ENCODE measurements at places on chromosomes 3 and 15. TPM values are rescaled to one million over a fixed set of nuclear protein-coding genes. Genes with fewer than 3 reads are reported as not detected.

DNA sequence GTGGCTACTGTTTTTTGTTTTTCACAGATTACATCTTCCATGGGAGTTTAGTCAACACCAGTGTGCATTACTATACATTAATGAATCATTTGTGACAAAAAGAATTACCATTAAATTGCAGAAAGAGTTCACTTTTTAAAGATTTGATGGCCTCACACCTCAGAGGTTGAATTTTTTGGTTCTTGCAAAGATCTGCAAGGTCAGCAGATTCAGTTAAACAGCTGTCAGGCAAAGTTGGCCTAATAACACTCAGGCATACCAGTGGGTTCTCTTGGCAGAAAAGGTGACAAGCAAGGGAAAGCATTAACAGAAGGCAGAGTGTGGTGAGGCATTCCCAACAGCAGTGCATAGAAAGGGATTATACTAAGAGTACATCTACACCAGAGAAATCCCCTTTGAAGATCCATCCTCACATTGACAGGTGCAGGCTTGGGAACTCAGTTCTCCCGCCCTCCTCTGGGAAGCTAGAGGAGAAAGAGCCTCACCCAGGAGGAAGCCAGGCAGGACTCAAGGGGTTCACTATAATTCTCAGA is 24.3 kb upstream of the PTX3 start:
- no peak for DNase-seq

DNA sequence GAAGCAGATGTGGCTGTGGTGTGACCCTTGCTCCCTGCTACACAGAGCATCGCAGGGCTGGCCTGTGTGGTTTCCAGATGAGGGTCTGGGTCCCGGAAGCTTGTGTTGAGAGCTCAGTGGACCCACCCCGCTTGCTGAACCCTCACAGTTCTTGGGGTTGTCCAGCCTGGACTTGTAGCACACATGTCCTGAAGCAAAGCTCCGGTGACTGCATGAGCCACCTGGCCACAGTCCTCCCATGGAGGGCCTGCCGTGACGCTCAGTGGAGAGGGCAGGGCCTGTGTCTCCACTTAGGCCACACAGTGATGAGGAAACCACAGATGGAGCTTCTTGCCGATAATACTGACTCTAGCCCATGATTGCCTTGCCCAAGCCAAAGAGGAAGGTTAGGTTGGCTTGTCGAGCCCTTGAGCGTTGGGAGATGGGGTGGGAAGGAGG is 62.6 kb downstream of the RGMA start:
- no peak for DNase-seq

DNA sequence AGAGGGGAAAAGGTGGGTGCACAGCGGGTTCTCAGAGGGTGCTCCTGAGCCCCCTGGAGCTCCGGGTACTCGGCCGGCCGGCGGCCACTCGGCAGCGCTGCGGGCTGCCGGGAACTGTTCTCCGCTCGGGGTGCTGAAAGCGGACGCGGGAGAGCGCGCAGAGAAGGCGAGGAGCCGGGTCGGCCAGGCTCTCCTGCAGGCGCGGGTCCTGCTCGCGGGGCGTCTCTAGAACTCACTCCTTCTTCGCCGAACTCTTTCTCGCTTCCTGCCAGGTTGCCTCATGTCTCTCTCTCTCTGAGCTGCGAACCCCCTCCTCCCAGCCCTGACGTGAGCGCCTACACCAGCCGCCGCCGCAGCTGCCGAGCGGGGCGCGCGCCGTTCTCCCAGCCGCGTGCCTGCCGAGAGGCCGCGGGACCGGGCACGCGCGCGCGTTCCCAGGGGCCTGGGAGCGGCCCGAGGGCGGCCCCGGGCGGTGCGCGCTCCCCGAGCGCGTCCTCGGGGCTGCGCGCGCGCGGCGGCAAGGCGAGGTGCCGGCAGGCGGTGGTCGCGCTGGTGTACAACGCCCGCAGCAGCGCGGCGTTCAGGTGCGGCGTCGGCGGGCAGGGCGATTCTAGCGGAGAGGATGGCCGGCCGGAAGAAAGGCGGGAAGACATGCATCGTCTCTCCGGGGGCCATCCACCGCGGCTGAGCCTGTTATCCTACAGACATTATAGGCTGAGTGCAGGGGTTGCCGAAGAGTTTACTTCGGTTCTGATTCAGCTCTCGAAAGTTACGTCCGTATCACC is at the start of gene PEX5L:
Gene PEX5L, minus strand, starts transcription at position 267 of the 785 bp plus-strand sequence. CDS start 338 bp downstream, outside the sequence.
- DNase-seq = peak; percentile 77

DNA sequence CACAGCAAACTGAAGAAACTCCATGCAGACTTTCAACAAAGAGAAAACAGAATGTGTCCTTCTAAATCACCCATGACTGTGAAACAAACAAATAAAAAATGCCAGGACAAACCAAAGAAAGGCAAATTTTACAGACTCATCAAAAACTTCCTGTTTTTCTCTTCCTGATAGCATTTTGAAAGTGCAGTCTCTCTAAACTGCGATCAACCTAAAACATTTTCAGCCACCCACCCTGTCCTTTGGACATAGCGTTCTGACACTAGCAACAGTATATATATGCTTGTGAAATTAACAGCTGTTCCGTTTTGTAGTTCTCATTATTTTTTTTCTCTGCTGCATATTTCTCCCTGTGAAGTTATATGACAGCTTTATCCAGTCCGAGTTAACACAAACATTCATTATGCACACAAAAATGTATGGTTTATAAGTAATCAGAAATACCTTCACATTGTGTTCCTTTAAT is 151.7 kb downstream of the FBN1 start:
- no peak for DNase-seq

- DNase-seq = peak; percentile 73
These were observed 19.0 kb upstream of the CSTA start for GRCh38 chr3:122305818-122306621.

- no peak for DNase-seq
These were observed 88.0 kb downstream of the CRTC3 start for GRCh38 chr15:90617668-90618097.

DNA sequence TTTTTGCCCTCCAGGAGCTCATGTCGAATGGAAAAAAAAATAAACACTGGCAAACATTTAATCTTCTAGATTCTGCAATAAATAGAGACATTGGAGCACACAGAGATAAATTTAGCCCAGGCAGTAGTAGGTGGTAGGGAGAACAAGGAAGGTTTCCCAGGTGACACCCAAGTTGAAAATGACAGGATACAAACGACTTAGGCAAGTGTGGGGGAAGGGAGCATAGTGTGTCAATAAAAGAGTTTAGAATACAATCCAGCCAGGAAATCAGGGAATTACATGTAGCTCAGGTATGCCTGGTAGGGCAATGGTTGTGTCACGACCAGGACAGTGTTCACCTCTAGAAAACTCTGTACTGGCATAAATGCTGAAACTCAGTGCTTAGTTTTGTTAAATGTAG is 364.6 kb upstream of the AGTR1 start:
- DNase-seq = peak; percentile 41

DNA sequence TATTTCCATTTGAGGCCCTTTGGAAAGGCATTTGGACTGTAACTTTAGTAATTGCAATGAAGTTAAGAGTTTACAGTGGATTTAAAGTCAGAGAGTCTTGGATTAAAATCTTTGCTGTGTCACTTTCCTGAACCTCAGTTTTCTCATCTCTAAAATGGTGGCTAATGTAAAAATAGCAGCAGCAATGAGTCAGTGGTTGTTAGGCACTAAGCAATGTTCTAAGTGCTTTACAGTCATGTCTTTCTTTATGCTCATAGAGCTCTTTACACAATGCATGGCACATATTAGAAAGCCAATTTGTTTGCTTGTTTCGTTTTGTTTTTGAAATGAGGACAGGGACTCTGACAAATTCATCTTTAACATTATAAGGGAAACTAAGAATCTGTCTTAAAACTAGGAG is 222.7 kb upstream of the DNAJC19 start:
- DNase-seq = no peak

GRCh38 chr3:196654735-196655090 is 15.2 kb downstream of the NRROS start:
- peak; percentile 50 for DNase-seq

DNA sequence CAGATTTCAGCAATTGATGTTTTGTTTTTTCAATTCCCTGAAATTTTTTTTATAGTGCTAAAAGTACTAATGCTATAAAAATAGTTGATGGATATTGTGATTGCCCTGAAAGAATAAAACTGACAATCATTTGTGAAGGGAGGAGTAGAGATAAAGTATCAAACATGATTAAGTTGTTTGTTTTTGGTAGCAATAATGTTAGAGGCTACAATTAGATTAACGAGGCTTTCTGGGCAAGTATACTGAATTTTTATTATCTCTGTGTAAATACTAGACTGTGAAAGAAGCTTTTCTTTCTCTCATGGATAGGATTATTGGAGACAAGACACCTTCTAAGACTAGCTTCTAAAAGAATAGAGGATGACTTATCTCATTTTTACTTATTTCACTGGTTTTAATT is 15.6 kb downstream of the NR1D2 start:
- DNase-seq = no peak

DNA sequence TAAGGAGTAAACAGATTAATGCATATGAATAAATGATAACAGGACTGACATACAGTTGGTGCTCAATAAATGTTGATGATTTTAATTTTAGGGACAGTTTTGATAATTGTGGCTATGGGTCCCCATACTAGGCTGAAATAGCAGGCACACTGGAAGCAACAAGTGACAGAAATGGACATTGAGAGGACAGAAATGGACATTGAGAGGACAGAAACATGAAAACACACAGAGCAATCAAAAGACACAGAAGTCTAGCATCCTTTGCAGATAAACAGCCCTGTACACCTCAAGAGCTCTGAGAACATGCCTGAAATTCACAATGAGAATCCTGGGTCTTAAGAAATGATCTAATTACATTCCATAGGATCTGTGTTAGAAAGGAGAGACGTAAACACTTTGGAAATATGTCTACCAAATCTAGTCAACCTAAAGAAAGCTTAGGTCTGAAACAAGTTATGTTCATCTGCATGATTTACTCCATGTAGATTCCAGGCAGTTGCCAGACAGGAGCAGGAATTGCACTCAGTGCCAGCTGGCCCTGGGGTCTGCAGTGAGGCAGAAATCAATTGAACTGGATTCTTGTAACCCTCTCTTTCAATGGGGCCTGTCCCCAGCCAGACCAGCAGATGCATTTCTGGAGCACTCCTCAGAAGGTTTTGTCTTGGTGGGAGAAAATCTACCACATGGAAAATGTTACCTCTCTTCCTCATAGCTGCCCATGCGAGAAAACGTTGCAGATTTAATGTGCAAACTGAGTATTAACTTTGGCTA is 60.3 kb downstream of the SYNM start:
- DNase-seq = no peak

DNA sequence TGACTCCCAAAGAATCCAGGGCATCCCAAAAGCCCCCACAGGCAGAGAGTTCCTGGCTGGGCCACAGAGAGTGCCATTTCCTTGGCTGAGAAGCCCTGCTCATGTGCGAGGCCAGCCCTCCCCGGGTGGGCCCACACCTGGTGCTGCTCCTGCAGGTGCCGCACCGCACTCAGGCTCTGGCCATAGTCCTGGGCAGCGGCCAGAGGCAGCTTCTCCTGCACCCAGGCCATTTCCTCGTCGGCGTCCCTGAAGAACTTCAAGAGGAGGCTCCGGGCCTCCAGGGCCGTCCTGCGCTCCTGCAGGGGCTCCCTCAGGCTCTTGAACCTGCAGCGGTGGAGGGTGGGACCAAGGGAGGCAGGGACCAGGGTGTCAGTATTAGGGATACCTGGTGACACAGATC is 18.1 kb downstream of the PLA2G4B start:
- no peak for DNase-seq

GRCh38 chr15:63968700-63969099 is 77.6 kb downstream of the DAPK2 start:
- no peak for DNase-seq

DNA sequence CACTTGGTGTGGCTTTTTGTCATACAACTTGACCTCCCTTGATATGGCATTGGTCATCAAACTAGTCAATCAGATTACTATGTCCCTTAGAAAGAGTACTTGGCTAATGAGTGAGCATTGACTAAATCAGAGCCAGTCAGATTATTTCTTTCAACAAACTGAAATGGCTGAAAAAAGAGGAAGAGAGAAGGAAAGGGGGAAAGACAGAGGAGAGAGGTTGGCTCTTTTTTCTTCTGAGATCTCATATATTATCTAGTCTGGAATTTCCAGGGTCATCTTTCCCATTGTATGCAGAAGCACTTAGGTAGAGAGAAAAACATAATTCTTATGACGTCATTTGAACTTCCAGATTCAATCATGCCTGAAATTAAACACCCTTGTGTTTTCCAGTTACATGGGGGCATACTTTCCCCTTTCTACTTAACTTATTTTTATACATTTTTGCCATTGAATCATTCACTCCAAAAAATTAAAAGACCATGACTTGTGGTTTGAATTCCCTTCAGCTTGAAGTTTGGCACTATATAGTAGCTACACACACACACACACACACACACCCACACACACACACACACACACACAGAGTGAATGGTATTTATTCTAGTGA is 387.8 kb downstream of the LSAMP start:
- DNase-seq = no peak

DNA sequence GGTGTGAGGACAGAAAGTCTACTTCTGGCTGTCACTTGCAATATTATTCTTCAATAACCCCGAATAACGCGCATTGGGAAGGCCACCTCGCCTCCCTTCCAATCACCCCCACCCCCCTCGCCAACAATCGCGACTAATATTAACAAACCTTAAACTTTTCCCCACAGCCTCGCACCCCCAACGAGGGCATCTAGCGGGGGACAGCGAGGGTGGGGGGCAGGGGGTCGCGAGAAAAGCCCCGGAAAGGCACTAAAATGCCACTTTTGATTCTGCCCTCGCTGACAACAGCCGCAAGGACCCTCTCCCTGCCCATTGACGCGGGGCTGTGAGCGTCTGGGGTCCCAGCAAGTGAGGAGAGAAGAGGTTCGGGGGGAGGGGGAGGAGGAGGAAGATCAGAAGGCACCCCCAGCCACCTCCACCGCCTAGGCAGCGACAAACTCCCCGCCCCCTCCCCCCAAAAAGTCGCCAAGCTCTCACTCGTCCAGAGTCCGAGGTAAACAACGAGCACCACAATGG is 868 bp downstream of the SATB1 start:
- DNase-seq = no peak

- no peak for DNase-seq
These were observed 27.8 kb downstream of the IQCF6 start for GRCh38 chr3:51751287-51751686.

- DNase-seq = no peak
These were observed 18.3 kb upstream of the RFX7 start for GRCh38 chr15:56261854-56262509.

DNA sequence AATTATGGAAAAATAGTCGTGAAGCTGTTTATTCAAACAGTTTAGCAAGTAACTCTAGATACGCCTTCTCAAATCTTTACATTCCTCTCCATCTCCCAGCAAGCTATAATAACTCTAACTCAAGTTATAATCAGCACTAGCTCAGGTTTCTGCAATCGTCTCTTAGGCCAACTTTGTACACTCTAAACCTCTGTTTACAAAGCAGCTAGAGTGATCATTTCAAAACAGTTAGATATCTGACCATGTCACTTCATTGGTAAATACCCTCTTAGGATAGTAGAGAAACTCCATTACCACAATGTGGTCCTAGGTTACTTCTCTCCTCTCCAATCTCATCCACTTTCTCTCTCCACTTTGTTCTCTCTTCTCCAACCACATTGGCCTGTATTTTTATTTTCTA is 31.2 kb downstream of the PLOD2 start:
- DNase-seq = no peak

Gene SSUH2
- not detected for total RNA-seq

Gene ZNF662
- total RNA-seq = 0.04 TPM

Gene CFAP100
- not detected for total RNA-seq

Gene BFSP2
- not detected for total RNA-seq

Gene MON1A
- 20.8 TPM for total RNA-seq

Gene TNFAIP8L3
- not detected for total RNA-seq

Gene C3orf52
- total RNA-seq = 16.7 TPM

Gene CCR3
- not detected for total RNA-seq

Gene STRIT1
- not detected for total RNA-seq

Gene PLSCR1
- total RNA-seq = 48.8 TPM

Gene PODXL2
- 45.8 TPM for total RNA-seq

Gene CLRN1
- not detected for total RNA-seq
